ENCODE measurements at places on chromosomes 12 and 14.

DNA sequence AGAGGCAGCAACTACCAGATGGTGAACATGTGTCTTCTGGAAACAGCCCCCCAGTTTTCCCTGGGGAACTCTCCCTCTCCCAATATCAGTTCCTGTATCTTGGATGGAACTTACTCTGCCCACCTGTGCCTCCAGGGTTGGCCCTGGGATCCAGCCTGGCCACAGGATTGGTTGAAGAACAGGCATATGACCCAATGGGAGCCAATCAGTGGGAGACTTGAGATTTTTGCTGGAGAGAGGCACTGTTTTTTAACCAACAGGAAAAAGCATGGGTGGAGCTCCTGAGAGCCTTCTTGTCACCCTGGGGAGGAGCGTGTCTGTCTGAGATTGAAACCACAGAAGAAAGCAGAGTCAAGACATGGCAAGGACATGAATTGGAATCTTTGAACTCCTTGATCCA is 33.6 kb upstream of the COX6A1 start:
- DNase-seq = peak; percentile 93

DNA sequence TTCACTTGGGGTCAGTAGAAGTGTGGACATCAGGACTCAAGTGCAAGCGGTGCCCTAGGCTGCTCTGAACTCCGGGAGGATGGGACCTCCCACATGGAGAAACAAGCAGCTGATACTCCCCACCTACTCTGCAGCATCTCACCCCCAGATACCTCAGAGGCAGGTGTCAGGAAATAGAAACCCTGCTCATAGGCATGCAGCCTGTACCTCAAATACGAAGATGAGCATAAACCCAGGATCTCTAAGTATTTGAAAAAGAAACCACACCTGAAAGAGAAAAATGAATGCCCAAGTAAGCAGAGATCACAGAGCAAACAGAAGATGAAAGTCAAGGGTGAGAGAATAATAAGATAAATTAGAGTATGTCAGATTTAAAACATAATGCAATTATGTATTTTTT is 75.6 kb upstream of the WSCD2 start:
- DNase-seq = no peak

DNA sequence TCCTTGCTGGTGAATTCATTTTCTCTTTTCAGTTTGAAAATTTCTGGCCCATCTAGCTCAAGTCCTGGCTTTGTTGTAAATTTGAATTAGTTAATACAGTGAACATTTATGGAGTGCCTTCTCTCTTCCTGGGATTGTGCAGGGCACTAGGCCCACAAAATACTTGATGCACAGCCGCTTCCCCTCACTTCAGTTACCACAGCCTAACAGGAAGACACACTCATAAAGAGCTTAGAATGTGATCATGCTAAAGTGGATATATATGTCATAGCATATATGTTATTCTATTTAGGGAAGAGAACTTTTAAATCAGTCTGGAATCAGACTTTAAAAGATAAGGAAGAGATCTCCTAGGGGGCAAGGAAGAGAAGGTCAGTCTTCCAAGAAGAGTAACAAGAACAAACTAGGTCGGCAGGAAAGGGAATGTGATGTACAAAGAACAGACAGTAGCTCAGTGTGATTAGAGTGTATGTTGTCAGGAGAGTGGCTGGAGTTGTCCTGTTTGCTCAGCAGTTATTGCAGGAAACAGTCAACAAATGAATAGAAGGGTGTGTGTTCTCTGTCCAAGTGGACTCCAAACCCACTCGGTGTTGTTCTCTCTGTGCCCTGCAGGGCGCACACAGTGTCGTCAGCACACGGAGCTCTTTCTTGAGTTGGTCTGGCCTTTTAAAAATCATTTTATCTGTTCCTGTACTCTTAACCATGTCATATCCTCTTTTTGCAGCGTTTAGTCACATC is 74.4 kb downstream of the DAAM1 start:
- DNase-seq = no peak

GRCh38 chr12:22923768-22924167 is 298.8 kb downstream of the ETNK1 start:
- DNase-seq = no peak

GRCh38 chr12:14303661-14304155 is 61.8 kb upstream of the ATF7IP start:
- peak; percentile 41 for DNase-seq

DNA sequence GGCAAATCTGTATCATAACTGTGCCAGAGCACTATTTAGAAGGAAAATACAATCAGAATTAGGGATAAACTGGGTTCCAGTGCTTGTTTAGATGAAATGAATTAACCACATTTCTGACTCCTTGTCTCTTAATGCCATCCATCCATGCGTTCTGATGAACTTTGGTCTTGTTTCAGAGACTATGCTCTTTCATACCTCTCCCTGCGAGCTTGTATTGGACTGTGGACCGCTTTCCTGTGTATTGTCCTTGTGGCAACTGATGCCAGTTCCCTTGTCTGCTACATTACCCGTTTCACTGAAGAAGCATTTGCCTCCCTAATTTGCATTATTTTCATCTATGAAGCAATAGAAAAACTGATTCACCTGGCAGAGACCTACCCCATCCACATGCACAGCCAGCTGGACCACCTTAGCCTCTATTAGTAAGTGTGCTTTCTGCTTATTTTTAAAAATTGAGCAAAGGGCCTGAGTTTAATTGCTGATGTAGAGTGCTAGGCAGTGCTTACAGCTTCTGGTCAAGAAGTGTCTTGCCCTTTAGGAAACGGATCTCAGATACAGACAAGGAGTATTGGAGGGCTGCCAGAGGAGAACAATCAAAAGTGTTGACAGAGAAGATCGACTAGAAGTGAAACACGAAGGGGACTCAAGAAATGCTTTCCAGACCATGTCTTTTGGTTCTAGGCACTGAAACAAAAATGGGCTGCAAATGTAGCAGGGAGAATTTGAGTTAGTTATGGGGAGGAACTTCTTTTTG is 46.7 kb downstream of the SLC4A8 start:
- DNase-seq = no peak

GRCh38 chr12:55996715-55997534 is at the start of gene SUOX:
Gene SUOX, plus strand, starts transcription at chr12:55997276. Its CDS starts 4,946 bp downstream, at chr12:56002222.
- DNase-seq = peak; percentile 46

DNA sequence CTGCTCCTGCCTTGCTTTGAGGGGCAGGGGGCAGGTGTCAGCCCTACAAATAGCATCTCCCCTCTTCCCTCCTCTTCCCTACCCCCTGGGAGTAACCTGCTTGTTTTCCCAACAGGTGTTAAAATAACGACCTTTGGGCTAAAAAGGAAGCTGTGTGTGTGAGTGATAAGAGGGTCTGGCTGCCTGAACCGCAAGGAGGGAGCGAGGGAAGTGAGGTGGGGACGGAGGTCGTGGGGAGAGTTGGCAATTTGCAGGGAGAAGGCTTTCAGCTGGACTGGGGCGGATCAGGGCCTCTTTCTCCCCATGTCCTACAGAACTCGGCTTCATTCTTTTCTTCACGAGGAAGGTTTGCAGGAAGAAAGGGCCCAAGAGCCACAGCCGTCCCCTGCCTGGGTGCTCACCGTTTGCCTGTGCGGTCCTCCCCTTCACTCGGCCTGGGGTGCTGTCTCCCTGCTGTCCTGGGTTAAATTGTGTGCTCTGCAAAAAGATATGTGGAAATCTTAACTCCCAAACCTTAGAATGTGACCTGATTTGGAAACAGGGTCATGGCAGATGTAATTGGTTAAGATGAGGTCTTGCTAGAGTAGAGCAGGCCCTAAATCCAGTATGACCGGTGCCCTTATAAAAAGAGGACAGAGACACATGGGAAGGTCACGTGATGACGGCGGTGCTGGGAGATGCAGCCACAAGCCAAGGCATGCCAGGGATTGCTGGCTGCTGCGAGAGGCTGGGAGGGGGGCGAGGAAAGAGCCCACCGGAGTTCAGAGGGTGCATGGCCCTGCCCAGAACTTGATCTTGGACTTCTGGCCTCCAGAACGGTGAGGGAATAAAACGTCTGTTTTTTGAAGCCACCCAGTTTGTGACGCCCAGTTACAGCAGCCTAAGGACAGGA is 38.7 kb upstream of the NCOR2 start:
- DNase-seq = peak; percentile 17

DNA sequence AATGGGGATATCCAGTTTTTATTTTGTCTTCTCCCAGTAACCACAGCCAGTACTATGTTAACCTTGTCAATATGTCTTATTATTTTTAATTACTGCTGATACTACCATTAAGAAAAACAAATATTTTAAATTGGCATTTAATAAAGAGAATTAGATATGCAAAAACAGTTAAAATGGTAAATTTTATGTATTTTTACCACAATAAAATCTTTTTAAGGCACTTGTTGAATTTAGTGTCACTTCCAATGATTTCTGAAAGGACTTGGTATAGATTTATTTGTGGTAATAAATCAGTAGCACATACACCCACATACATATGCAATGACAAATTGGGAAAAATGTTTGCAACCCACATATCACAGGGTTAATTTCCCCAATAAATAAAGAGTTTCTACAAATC is 14.0 kb downstream of the CDKN1B start:
- no peak for DNase-seq

- DNase-seq = no peak
Measured at GRCh38 chr14:60212503-60213371, 36.3 kb upstream of the PPM1A start.

GRCh38 chr14:61499991-61500390 is 178.6 kb downstream of the PRKCH start:
- no peak for DNase-seq

DNA sequence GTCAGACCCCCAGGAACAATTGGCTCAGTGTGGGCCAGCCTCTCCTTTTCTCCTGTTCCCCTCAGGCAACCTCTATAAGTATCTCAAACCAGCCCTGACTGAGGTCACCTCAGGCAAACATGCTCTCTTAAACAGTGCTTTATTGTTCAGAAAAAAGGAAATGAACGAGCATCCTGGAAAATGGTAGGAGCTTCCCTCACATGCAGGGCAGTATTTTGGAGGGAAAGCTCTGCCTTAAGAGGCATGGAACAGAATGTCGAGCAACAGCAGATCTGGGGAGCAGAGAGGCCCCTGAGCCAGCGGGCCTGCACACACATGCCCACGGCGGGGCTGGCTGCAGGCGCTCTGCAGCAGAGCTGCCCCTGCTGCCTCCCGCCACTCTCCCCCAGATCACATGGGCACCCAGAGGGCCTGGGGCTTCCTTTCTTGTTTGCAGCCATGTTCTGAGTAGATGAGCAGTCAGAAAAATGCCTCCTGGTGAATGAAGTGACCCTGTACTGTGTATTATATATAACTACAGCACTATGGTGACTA is 42.0 kb downstream of the MOK start:
- DNase-seq = peak; percentile 93

DNA sequence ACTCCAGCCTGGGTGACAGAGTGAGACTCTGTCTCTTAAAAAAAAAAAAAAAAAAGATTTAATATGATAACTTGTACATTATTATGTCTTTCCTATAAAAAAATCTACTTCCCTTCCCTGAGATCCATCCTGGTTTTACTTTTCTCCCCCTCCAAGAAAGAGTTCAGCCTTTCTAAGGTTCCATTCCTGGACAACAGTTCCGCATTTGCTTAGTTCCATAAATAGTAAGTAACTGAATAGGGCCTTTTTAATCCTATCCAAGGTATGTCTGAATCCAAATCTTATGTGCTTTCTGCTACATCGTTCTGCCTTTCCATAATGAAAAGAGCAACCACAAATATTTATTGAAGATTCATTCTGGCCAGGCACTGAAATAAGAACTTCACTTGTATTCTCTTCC is 187.8 kb downstream of the DACT1 start:
- DNase-seq = no peak

Measured in NCI-H2171 treated with DMSO at 0.1 percent for 48 hours (cell line).